Non-pigmented ciliary epithelial cell (primary cell): ENCODE measurements at places on chromosomes 7 and 10.

- DNase-seq, result no peak
Measured at GRCh38 chr10:10811562-10811961, 206.1 kb upstream of the CELF2 start.

- no peak for DNase-seq
Measured at GRCh38 chr7:4959893-4960292, 906 bp upstream of the MMD2 start.

DNA sequence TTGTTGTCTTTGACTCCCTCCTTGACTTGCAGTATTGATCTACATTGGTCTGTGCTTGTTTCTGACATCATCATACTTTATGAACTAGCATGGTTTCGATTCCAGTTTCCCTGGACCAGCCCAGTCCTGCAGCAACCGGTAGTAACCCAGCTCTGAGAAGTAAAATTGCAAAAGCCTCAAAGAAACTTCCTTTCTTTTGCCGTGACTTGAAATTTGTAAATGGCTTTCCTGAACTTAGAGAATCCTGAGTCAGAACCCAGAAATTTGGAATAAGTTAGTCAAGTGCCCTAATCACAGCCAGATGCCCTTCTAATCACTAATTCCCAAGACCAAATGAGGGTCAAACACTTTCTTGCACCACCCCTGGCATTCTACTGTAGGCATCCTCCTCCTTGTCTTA lies 15.0 kb downstream of the TAS2R60 start:
- no peak for DNase-seq

DNA sequence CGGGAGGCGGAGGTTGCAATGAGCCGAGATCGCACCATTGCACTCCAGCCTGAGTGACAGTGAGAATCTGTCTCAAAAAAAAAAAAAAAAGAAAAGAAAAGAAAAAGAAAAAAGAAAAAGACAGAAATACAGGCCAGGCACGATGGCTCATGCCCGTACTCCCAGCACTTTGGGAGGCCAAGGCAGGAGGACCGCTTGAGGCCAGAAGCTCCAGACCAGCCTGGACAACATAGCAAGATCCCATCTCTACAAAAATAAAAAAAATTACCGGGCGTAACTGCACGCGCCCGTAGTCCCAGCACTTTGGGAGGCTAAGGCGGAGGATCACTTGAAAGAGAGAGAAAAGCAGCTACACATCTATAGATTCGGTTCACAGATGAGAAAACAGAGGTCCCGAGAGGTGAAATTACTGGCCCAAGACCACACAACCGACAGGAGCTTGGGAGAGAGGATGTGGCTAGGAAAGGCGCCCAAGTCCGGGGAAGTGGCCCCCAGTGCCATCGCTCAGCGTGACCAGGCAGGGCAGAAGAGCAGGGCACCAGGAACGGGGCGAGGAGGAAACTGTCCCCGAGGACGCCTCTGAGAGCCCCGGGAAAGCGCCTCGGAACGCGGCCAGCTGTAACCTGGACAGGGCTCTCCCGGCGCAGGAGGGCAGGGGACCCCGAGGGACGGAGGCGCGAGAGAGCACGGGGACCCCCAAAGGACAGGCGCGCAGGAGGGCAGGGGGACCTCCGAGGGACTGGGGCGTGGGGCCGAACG lies 612 bp downstream of the SNX8 start:
- DNase-seq, result no peak

- no peak for DNase-seq
Measured at GRCh38 chr7:154777023-154777422, 225.9 kb downstream of the PAXIP1 start.

DNA sequence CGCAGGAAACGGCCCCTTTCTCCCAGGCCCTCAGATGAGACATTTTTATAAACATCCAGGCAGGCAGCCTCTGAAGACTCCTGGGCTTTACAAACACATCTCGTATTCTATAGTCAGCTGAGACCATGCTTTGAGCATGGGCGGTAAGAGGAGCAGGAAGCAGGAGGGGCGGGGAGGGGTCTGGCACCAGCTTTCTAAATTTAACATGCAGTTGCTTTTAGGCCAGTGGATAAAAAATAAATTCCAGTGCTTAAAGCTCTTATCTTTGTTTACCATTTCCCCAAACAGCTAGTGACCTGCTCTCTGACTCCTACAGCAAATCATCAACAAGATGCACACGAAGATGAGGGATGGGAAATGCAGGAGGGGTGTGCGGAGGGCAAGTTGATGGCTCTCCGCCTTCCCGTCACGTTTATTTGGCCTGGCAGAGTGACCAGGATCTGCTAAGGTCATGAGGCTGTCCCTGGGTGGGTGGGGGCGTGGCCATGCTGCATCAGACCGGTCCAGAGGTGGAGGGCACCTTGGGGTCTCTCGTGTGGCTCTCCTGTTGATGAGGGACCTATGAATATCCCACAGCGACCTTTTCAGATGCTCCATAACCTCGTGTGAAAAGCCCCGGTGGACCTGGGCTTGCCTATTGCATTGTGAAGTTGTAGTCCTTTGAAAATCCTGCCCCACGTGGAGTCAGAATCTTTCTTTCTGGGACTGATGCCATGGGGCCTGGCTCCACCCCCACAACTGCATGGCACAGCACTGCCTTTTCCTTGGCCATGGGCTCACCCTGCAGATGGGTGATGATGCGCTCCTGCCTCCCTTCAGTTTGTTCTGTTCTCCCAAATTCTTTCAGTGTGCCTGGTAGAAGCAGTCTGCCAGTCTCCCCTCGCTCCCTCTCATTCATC lies 67.5 kb downstream of the PARP12 start:
- no peak for DNase-seq

GRCh38 chr10:115321360-115321759 lies 228.2 kb downstream of the ATRNL1 start:
- no peak for DNase-seq

DNA sequence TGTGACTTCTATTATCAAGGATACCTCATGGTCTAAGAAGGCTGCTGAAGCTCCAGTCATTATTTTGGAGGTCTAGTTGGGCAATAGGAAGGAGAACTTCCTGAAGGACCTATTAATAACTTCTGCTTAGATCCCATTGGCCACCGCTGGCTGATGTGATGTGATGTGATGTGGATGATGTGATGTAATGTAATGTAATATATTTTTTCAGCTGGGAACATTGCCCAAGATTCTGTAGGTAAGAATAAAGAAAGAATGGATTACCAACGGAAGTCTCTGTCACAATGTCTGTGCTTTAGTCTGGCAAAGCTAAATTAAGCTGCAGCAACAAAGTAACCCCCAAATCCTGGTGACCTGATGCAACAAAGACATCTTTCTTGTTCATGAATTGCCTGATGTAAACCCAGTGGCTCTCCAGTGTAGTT lies 233.7 kb downstream of the PTEN start:
- no peak for DNase-seq

- no peak for DNase-seq
Measured at GRCh38 chr7:27159266-27160144, 3.0 kb upstream of the HOXA7 start.

GRCh38 chr10:89183571-89183970 lies 23.5 kb downstream of the CH25H start:
- no peak for DNase-seq

GRCh38 chr10:133441780-133442179 lies 12.0 kb upstream of the SCART1 start:
- DNase-seq, result no peak

DNA sequence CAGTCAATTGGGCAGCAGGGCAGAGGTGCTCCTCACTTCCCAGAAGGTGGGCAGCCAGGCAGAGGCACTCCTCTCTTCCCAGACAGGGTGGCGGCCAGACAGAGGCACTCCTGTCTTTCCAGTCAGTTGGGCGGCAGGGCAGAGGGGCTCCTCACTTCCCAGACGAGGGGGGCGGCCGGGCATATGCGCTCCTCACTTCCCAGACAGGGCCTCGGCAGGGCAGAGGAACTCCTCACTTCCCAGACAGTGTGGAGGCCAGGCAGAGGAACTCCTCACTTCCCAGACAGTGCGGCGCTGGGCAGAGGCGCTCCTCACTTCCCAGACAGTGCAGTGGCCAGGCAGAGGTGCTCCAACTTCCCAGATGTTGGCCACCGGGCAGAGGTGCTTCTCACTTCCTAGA lies 33.4 kb upstream of the SEC61G start:
- no peak for DNase-seq

GRCh38 chr7:110633313-110633712 lies 457.6 kb upstream of the LRRN3 start:
- no peak for DNase-seq

DNA sequence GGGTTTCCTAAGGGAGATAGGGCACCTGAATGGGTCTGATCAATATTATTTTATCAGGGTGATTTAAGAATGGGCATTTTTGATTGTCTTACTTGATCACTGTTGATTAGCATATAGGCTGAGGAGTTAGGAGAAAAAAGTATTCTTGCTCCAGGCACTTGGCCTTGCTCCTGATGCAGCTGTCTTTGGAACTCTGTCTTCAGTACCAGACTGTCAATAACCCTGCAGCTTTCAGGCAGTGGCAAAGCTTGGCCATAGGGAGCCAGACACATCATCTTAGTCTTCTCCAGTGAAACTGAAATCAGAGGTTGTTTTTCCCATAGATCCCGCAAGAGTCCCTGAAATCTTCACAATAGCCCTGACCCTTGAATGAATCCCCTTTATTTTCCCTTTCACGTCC lies 47.2 kb downstream of the EXOC4 start:
- no peak for DNase-seq

- DNase-seq, result no peak
Measured at GRCh38 chr7:151114151-151115090, 28.1 kb downstream of the AGAP3 start.

DNA sequence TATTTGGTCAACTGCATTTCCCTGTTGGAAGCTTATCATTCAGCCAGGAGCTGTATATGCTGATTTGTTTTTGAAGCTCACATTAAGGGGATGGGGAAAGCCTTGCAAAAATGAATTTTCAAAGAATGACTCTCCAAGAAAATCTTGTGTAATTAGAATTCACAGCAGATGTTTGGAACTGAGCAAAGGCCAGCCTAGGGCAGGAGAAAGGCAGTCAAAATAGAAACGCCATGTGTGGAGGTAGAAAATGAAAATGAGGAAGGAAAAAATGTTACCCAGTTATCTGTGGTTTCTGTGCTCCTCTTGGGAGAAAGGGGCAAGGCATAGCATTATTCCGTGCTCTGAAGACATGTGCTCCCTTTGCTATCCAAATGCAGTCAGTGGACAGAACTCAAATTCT lies 93.5 kb downstream of the NRP1 start:
- DNase-seq, result no peak
